ENCODE measurements at places on chromosomes 4 and X. TPM values are rescaled to one million over a fixed set of nuclear protein-coding genes. Genes with fewer than 3 reads are reported as not detected.

Gene PHEX
- 1.9 TPM for total RNA-seq

Gene TRIM2
- total RNA-seq, result 1.0 TPM

Gene NAA11
- not detected for total RNA-seq

Gene VSIG4
- 0.24 TPM for total RNA-seq

Gene LPAR4
- total RNA-seq, result not detected

Gene SMIM9
- not detected for total RNA-seq

Gene GC
- total RNA-seq, result not detected

DNA sequence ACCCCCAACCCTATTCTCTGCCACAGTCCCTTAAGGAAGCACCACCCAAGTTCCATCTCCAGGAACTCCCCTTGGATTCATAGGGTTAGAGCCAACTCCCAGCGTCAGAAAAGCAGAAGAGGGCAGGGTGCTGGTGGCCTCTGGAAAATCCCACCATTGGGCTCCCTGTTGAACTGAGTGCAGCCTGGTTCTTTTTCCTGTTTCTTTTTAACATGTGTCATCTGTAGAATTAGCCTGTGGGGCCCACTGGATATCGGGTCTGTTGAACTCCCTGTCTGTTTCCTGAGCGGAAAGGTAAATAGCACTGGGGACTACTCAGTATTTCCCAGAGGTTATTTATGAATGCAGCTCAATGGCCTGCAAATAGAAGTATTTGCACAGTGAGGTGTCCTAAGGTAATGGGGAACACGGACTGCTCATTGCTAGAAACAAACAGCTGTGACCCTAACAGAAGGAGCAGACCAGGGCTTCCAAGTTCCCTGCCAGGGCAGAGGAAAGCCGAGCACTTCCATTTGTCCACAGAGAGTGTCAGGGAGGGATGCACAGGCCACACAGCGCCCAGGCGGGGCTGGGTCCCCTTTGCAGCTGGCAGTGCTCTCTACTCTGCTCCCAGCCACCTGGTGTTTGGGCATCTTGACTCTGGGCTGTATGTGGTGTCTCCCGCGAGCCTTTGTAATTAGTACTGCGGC is 102.6 kb downstream of the FHDC1 start:
- no peak for ATAC-seq

GRCh38 chr4:57051095-57051494 is 59.1 kb downstream of the IGFBP7 start:
- no peak for ATAC-seq

GRCh38 chr4:174935607-174936006 is 17.4 kb downstream of the ADAM29 start:
- ATAC-seq, result no peak

DNA sequence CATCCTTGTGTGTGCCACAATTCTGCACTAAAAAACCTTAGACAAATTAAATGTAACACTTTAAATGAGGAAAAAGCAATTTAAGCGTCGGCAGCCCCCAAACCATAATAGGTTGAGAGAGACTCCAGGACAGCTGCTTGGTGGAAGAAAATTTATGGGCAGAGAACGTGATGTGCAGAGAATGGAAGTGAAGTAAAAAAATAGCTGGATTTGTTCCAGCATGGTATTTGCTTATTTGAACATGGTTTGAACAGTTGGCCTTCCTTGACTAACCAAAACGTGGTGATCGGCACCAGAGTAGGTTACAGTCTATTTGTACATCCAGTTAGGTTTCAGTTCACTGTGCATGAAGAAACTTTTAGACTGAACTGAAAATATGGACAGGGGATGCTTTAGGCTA is 343.0 kb upstream of the CPEB2 start:
- no peak for ATAC-seq

DNA sequence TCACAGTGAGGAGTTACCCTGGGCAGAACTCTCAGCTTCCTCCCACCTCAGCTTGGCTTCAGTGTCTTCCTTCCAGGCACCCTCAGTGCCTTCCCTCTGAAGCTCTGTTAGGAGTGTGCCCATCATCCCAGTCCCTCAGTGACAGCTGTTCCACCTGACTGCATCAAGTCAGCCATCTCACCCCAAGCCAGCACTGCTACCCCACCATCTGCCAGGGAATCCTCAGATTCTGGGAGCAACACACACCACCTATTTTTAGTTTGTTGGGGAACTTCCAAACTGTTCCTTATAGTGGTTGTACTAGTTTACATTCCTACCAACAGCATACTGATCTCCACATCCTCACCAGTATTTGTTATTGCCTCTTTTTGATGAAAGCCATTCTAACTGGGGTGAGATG is 182.9 kb downstream of the RELL1 start:
- ATAC-seq, result no peak

DNA sequence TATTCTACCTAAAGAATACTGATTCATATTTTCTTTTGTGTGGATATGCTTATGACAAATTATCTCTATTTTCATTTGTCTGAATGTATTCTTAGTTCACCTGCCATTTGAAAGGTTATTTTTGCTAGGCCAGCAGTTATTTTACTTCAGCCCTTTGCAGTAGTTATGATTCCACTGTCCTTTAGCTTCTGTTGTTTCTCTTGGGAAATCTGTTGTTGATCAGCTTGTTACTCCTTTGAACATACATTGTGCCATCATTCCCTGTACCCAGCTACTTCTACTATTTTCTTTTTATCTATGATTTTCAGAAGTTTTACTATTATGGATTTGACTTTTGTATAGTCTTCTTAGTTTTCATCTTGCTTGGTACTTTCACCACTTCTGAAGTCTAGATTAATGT is 37.2 kb downstream of the RBM46 start:
- no peak for ATAC-seq

- ATAC-seq, result peak; percentile 67
Measured at GRCh38 chr4:151324752-151325110, 674 bp downstream of the SH3D19 start.

- ATAC-seq, result no peak
Measured at GRCh38 chr4:54852602-54853001, 194.8 kb downstream of the KIT start.
